ENCODE measurements at places on chromosomes 1 and 21.

DNA sequence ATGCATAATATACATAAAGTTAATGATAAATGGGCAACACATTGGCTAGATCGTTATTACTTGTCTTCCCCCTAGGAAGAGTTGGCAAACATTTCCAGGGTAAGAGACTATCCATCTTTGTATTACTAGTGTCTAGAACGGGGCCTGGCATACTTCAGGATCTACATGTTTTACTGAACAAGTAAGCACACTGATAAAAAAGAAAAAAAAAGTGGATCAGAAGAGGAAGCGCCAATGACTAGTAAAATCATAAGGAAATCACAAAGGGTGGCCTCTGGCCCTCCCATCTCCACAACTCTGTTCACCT is 482 bp downstream of the TM2D1 start:
- DNase-seq = no peak

- peak; percentile 23 for DNase-seq
Measured at GRCh38 chr1:234579967-234580366, 30.0 kb downstream of the IRF2BP2 start.

DNA sequence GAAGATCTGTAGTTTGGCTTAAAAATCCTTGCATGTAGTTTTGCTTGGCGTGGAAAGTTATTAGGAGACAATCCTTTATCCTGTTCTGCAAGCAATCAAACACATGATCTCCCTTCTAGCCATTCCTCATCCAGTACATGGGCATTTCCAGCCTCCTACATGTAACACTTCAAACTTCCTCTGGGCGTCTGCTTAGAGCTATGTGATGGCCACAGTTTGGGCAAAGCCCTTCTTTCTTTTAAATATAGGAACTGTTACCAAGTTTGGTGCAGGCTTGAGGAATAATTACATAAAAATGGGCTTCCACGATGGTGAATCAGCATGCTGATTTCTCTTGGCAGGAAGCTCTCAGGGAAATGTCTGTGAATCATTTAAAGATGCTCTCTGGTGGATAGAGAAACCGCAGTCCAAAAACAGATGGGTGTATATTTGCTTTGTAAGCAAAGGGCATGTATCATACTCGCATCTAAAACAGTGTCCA is 176.9 kb upstream of the FMN2 start:
- DNase-seq = no peak

DNA sequence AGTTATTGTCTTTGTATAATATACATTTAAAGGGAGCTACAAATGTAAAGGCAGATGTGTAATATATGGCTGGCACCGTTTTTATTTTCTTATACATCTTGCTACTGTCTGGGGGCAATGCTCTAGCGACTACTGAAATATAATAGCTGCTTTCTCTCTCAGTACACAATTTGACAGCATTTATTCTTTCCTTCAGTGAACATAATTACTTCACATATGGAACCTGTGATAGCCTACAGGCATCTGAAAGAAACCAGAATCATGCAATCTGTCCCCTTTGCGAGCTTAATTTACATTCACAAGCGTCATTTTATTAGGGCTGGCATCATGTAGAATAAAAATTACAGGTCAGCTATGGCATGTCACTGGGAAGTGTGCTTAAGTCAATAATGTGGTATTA is 557.5 kb upstream of the PTBP2 start:
- DNase-seq = no peak

DNA sequence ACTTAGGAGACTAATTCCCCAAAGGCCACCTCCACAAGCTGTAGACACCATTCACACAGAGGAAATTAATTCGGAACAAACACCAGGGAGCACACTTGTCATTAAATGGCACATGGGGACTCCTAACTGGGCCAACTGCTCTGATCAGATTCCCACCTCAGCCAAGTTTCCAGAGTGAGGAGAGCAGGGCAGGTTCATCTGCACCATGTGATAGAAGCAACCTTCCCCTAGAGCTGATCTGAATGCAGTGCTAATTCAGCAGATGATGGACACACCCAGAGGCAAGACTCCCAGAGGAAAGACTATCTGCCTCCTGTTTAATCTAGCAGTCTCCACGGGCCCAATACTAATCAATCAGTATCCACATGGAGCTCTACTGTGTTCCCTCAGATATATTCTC is 147.0 kb downstream of the VAV3 start:
- no peak for DNase-seq

- no peak for DNase-seq
Measured at GRCh38 chr1:155279268-155279667, 2.0 kb downstream of the HCN3 start.

- DNase-seq = no peak
Measured at GRCh38 chr1:230348386-230349019, 77.6 kb downstream of the PGBD5 start.

GRCh38 chr1:189701606-189702005 is 776.1 kb downstream of the BRINP3 start:
- DNase-seq = no peak

GRCh38 chr1:12069623-12070244 is 6.6 kb downstream of the TNFRSF8 start:
- DNase-seq = no peak

- DNase-seq = no peak
Measured at GRCh38 chr1:30108186-30108585, 615.2 kb downstream of the MATN1 start.

- no peak for DNase-seq
Measured at GRCh38 chr21:46550116-46550941, 54.6 kb downstream of the S100B start.

GRCh38 chr1:5720936-5721335 is 271.3 kb downstream of the NPHP4 start:
- no peak for DNase-seq

GRCh38 chr1:29984862-29985605 is 738.4 kb downstream of the MATN1 start:
- DNase-seq = no peak

GRCh38 chr21:43889069-43889468 is 24.0 kb downstream of the AGPAT3 start:
- DNase-seq = no peak

DNA sequence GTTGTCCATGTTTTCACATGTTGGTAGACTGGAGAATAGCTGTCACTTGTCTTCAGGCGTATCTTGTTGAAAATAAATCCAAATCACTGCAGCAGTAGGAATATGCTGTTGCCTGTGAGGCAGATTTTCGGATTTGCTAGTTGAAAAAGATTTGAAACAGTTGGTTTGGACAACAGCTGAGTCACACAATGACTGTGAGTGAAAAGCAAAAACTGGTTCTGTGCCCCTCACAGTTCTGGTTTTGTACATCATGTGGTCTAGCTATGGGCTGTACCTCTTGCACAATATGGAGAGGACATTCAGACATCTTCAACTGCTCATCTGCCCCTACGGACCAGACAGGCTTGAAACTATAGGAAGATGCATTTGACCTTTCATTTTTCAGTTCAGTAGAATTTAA is 1.8 kb downstream of the ARF1 start:
- no peak for DNase-seq

- DNase-seq = no peak
Measured at GRCh38 chr1:197567442-197567841, 207.8 kb downstream of the DENND1B start.

- no peak for DNase-seq
Measured at GRCh38 chr1:214833178-214833756, 230.3 kb downstream of the CENPF start.

GRCh38 chr1:234322979-234323378 is 50.3 kb upstream of the COA6 start:
- DNase-seq = peak; percentile 41

GRCh38 chr1:185969524-185969991 is 235.4 kb downstream of the HMCN1 start:
- no peak for DNase-seq

GRCh38 chr21:45353200-45353599 is 51.8 kb upstream of the COL18A1 start:
- no peak for DNase-seq

DNA sequence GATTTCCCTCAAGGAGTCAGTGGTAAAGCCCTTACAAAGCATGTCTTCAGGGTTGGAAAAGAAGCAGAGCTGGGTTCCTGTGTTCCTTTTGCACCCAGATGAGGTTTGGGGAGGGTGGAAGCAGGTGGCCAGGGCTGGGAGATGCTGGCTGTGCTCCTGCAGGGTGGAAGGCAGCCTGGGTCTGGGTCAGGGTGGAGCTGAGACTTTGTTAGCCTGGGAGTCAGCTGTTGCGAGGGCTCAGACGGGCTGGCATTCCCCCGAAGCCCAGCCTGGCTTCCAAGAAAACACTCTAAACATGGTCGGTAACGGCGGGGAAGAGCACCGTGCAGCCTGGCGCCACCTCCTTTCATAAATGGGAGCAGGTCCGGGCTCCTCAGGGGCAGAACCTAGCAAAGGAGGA is 43.7 kb upstream of the EPS8L3 start:
- DNase-seq = no peak

DNA sequence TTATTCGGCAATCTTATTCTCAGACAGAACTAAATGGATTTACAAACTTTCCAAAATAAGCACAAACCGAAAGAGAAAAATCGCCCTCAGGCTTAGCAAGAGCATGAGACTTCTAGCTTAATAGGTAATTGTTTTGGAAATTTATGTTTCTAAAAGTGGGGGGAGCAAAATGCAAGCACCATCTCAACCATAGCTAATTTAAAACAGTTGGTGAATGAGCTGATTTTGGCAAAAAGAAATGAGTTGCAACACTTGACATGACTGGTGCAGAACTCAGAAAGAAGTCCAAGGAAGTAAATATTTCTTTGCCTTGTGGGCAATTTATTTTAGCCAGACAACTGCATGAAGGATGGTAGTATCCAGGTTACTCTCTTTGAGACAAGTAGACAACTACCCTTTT is 71.5 kb upstream of the PTGFR start:
- no peak for DNase-seq

DNA sequence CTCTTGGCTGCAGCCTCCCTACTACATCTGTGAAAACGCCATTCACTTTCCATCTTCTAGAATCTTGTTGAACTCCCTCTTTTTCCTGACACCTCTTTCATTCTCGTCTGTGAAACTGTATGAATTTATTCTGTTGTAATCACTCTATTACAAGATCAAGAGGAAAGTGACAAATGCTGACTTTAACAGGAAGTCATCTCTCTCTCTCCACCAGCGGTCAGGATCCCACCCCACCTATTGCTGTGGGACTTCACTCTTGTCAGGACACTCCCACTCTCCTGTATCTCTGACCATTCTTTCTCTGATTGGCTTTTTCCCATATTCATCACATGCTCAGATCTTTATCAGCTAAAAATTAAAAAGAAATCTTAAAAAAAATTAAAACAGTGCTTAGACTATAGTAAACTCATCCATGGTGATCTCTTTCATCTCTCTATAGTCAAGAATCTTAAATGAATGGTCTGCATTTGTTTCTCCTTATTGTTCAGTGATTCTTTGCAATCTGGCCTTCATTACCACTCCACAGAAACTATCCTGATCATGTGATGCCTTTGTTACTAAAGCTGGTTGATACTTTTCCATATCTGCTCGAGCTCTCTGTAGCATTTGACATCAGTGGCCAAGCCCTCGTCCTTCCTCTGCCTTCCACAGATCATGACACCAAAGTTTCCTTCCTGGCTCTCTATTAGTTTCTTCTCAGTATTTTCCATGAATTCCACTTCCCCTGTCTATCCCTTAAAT is 113.6 kb downstream of the UCHL5 start:
- DNase-seq = no peak

DNA sequence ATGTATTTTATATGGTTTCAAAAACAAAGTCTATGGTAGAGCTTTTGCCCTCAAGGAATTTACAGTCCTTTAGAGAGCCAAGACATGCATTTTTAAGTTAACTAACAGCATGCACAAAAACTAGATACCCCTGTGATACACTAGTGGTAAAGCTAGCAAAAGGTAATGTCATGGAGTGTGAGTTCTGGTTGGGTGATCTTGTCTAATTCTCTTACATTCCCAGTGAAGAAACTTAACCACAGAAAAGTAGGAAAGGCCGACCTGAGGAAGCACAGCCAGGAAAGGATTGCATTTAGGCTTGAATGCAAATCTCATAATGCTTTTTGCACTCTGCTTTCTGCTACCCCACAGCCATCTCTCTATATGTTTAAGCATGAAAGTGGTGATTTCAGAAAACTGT is 202.2 kb downstream of the ROR1 start:
- no peak for DNase-seq

- no peak for DNase-seq
Measured at GRCh38 chr21:39137248-39138178, 45.7 kb downstream of the PSMG1 start.

DNA sequence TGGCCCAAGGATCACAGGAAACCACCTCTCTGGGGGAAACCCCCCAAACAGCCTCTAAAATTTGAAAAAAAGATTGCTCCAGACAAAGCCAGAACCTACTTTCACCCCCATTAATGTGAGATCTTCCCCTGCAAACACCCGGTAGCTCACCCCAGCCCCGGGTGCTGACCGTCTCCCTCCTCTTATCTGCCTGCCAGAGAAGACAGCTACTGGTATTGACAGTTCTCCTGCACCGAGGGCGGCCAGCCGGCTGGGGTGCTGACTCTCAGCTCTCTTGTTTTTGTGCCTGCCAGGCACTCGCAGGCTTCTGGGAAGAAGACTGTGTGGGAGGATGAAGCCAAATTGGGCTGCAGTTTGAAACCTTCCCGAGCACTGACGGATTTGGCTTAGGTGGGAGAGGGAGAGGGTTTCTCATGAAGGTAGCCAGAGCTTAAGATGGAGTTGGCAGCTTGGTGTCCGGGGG is 48.2 kb downstream of the RASSF5 start:
- DNase-seq = peak; percentile 71

GRCh38 chr21:17674106-17674505 is 61.4 kb upstream of the BTG3 start:
- DNase-seq = no peak

Data from GM20000 (cell line).